PC-9 (cell line): ENCODE measurements at places on chromosomes 7 and 10. TPM values are rescaled to one million over a fixed set of nuclear protein-coding genes. Genes with fewer than 3 reads are reported as not detected.

The ASZ1 gene
- total RNA-seq: not detected in 2 replicates

The C10orf53 gene
- total RNA-seq: not detected in 2 replicates

The EIF4EBP2 gene
- total RNA-seq: 57.4 and 80.3 TPM in 2 replicates

- DNase-seq: no peak
These were observed 9.9 kb upstream of the GNAT3 start for GRCh38 chr7:80521809-80522208.

GRCh38 chr7:94897541-94897940 lies 9.9 kb upstream of the PPP1R9A start:
- no peak for DNase-seq

DNA sequence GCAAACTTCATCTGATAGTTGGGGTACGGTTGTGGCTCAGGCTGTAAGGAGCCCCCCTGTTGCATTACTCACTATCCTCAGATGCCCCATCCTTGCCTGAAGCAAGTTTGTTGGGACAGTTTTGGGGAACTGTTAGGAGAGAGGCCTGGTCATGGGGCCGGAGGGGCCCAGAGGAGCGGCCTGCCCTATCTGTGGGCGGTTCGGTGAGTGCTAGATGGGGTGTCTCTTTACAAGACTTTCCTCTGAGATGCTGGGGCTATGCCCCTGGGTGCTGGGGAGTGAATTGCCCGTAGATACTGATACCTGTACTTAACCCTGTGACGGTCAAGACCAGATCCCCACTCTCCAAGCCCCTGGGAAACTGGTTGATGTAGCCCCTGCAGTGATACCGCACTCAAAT lies 12.4 kb downstream of the CUX1 start:
- no peak for DNase-seq

- DNase-seq: no peak
These were observed 113.2 kb downstream of the MICALL2 start for GRCh38 chr7:1345796-1346755.

DNA sequence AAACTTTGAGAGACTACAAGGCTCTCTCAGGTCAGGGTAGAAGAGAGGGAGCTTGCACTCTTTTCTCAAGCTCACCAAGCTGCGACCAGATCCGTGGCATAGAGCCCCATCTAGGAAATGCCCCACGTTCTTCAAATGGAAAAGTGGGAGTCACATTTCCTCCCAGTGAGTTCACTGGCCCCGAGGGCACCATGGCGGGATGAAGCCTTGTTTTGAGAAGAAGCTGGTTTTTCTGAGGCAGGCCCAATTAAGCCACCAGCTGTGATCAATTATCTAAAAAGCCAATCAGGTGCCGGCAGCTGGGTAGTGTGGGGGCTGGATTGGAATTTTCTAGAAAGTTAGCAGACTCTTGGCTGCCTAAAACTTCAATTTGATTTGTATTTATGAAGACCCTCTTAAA lies 101.4 kb downstream of the ZNF365 start:
- no peak for DNase-seq

DNA sequence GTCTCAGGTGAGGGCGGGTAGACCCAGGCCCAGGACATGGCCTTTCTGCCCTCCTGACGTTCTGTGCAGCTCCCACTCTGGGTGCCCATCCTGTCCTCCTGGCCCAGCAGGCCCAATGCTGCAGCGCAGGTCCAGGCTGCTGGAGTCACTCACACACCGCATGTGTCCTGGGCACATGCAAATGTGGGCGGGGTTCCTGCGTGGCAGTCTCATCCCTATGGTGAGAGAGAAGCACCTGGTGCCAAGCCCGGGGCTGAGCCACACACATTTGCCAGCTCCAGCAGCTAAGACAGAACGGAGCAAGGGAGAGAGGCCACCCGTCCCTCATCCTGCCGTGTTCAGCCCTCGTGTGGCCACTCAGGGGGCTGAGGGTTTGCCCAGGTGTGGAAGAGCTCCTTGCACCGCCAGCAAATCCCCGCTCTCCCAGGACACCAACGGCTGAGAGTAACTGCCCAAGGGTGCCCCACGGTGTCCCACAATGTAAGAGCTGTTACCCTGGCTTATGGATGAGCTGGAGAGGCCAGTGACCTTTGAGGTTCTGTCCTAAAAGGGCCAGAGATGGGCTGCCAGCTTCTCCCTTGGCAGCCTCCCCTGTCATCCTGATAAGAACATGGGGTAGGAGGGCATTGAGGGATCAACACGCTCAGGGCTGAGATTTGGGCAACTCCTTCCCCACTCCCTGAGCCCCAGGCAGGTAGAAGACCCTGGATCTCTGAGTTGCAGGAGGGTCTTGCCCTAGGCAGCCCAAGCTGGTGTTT lies 4.4 kb downstream of the FUOM start:
- DNase-seq: no peak
